NCI-H2029 (cell line): ENCODE measurements at places on chromosomes 7 and 10.

- no peak for DNase-seq
Observed at GRCh38 chr10:112678987-112679386, 232.0 kb downstream of the VTI1A start.

DNA sequence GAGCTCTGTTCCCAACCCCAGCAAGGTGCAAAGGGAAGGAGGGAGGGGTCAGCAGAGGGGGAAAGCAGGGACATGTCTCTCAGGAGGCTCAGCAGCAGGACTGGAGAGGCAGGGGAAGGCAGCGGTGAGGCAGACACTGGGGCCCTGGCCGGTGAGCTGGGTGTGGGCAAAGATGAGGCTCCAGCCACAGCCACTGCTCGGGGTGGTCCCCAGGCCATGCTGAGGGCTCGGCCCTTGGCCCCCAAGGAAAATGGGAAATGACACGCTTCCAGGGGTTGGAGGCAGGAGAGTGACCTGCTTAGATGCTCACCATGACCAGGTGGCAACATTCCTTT lies 35.4 kb upstream of the CHST15 start:
- no peak for DNase-seq

DNA sequence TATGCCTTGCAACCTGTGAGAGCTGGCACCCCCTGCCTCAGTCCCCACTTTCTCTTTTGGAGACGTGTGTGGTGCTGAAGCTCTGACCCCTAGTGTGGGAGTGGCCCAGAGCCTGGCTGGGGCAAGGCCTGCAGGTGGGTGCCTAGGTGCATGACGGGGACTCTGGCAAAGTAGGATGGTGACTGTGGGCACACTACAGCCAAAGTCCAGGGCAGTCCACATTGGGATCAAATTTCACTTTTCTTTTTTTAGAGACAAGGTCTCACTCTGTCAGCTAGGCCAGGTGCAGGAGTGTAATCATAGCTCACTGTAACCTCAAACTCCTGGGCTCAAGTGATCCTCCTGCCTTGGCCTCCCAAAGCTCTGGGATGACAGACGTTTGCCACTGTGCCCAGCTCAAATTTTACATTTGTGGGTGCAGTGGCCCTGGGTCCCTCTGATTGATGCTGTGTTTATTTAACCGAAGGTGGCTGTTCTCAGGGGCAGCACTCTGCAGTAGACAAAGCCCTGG lies 52.3 kb downstream of the NEURL1 start:
- DNase-seq: peak; percentile 22

- DNase-seq: no peak
Observed at GRCh38 chr7:132650498-132650897, 74.2 kb upstream of the PLXNA4 start.

DNA sequence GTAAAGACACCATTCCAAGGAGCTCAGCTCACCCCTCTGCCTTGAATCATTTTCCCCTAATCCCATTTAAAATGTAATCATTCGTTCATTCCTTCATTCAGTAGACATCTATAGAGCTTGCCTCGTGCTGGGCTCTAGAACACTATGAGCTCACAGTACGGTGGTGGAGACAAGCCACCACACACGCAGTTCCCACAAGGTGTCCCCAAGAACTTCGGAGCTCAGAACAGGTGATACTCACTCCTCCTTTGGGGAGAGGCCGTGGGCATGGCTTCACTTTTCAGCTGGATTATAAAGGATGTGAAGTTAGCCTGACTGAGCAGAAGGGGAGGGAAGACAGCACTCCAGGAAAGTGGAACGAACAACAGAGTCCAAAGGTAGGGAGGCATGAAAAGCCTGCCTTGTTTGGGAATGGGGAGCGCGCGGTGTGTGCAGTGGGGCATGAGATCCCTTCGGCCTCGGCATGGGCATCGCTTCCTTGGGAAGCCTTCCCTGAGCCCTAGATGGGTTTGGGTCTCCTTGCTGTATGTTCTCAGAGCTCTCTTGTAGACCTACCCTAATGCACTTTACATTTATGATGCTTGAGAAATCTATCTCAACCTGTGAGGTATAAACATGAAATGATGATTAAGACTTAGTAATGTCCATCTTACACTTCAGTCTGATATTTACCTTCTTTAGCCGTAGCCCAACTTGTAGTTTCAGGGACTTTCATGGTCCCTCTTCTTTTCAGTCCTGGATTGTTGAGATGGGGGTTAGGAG lies 809 bp upstream of the OGA start:
- DNase-seq: no peak

- DNase-seq: no peak
Observed at GRCh38 chr7:110601710-110602109, 489.2 kb upstream of the LRRN3 start.

- no peak for DNase-seq
Observed at GRCh38 chr7:17947620-17948019, 7.3 kb upstream of the SNX13 start.

DNA sequence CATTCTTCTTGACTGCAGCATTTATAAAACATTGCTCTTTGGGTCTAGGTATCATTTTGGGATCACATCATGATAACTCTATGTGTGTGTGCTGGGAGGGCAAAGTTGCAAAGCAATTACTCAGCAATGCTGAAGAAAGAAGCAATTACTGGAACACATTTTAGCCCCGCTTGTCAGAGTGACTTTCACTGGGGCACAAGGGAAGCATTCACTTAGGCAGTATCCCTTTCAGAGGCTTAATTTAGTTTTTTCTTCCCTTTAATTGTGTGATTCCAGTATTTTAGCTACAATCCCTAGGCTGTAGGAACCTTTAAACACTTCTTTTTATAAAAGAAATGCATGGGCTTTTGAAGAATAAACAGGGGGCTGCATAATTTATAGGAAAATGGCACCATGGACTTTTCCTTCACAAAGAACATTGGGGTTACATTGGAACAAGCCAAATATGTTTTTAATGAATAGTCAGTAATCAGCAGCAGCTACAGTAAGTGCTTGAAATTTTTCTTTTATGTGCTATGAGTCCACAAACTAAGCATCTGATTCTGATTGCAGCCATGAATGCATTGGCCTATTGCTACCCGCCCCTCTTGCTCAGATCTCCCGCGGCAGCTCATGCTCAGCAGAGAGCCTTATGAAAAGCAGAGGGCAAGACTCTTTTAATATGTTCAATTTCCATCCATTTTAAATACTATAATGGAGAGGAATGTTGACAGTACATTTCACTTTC lies 51.2 kb upstream of the NXPH1 start:
- no peak for DNase-seq

DNA sequence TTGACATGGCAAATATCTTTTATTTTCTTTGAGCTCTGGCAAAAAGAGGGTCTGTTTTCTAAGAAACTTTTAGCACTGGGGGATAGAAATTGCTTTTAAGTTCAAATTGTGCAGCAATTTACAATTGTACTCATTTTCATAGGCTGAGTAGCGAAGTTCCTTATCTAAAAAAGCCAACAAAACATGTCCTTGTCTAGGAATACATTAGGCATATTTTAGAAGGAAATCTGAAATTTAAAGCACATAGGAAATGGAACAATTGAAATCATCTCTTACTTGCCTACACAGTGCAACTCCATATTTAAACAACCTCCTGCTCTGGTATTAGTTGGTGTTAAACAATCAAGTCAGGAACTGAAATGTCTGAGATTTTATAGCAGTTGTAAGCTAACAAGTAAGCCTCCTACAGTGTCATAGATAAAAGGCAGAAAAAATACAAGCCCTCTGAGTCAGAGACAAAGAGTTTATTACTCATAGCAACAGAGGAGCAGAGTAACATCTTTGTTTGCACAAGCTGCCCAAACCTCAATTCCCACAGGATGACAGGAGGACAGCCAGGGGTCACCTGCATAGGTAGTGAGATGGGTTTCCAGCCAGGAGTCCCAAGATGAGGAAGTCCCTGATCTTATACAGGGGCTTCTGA lies 280.2 kb upstream of the HGF start:
- no peak for DNase-seq

- peak; percentile 64 for DNase-seq
Observed at GRCh38 chr7:38929460-38930171, 20.6 kb upstream of the VPS41 start.

DNA sequence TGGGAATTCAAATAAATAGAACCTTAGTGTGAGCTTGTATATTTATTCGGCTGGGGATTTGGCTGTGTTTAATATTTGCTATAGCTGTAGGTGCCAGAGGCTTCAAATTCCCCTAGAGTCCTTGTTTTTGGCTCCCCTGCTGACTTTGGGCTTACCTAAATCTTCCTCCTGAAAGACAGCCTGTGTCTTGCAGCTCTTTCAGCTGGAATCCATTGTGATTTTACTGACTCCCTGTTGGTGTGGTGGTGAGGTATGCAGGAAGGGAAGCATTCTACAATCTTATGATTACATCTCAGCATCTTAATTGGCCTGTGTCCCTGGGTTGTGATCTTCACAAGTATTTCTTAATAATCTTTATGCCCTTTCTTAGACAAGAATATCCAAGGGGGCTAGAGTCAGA lies 25.9 kb downstream of the FOXI2 start:
- no peak for DNase-seq

- no peak for DNase-seq
Observed at GRCh38 chr7:91720260-91720937, 160.1 kb downstream of the MTERF1 start.

- DNase-seq: no peak
Observed at GRCh38 chr7:132061937-132062336, 505.5 kb upstream of the PODXL start.

GRCh38 chr10:75865413-75866299 lies 434.2 kb downstream of the LRMDA start:
- DNase-seq: no peak

DNA sequence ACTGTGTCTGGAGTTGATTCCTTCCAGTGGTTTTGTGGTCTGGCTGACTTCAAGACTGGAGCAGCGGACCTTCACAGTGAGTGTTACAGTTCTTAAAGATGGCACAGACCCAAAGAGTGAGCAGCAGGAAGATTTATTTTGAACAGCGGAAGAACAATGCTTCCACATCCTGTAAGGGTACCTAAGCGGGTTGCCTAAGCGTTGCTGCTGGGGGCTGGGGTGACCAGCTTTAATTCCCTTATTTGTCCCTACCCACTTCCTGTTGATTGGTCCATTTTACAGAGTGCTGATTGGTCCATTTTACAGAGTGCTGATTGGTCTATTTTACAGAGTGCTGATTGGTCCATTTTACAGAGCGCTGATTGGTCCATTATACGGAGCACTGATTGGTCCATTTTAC lies 13.2 kb downstream of the AKR1B15 start:
- DNase-seq: no peak

- no peak for DNase-seq
Observed at GRCh38 chr7:132028144-132028920, 471.9 kb upstream of the PODXL start.

- no peak for DNase-seq
Observed at GRCh38 chr7:133139801-133140200, 57.9 kb upstream of the CHCHD3 start.

- peak; percentile 54 for DNase-seq
Observed at GRCh38 chr10:89373916-89374711, 3.7 kb upstream of the IFIT1B start.

DNA sequence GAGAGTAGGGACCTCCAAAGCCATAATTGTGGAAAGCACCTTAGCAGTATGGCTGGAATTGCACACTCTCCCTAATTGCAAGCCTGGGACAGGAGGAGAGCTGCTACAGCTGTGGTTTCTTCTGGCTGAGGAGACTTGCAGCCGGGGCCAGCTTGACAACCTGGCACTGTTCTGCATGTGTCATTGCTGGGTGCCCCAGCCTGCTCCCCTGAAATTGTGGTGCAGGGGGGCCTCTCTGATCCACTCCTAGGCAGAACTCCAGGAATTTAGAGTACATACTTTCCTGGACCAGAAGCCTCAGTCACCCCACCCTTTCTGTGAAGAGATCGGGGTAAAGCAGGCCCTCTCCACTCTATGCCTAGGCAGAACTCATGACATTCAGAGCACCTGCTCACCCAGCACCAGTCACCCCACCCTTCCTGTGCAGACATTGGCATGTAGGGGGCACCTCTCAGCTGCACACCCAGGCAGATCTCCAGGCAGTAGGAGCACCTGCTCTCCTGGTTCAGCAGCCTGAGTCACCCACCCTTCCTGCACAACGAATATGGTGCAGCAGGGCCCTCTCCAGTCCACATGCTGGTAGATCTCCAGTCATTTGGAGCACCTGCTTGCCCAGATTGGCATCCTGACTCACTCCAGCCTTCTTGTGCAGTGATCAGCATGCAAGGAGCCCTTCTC lies 34.4 kb upstream of the DYNC1I1 start:
- DNase-seq: no peak

GRCh38 chr10:128472196-128472595 lies 346.0 kb upstream of the MKI67 start:
- DNase-seq: no peak

- DNase-seq: no peak
Observed at GRCh38 chr10:3964516-3964915, 179.5 kb upstream of the KLF6 start.

- DNase-seq: no peak
Observed at GRCh38 chr10:6920072-6921019, 340.3 kb upstream of the PRKCQ start.

GRCh38 chr10:69835875-69836730 lies 34.4 kb downstream of the COL13A1 start:
- peak; percentile 9 for DNase-seq

GRCh38 chr7:151244841-151245346 lies 3.6 kb downstream of the SMARCD3 start:
- DNase-seq: no peak

- peak; percentile 13 for DNase-seq
Observed at GRCh38 chr7:95871075-95871848, 98.9 kb downstream of the DYNC1I1 start.

DNA sequence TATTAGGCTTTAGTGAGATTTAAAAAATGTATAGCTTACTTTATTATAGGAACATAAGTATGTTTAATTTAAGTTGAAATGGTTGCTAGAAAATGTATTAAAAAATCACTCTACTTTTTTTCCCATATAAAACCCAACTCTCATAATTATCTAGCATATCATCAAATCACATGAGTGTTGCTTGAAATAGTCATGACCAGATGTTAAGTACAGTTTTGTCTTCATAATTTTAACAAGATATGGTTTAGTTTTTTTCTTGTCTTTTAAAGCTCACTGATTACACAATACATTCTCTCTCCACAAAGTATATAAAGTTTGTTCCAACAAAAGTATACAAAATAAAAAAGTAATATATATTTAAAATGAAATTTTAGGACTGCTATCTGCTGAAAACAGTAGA lies 82.8 kb downstream of the HGF start:
- DNase-seq: no peak
